ENCODE measurements at places on chromosomes 3 and 15.

DNA sequence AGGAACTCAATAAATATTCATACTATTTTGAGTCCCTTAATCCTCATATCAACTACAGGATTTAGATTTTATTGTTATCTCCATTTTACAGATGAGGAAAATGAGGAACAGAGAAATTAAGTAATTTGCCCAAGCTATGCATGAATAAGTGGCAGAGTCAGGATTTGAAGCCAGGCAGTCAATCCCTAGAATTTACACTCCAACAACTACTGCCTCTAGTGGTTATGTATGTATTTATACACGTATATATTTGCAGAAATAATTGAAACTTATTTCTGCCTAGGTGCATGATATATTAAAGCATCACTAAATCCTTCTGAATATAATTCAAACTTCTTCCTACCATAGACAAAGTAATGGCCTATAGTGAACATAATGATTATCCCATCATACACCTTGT lies 137.4 kb downstream of the SERPINI1 start:
- DNase-seq = no peak

DNA sequence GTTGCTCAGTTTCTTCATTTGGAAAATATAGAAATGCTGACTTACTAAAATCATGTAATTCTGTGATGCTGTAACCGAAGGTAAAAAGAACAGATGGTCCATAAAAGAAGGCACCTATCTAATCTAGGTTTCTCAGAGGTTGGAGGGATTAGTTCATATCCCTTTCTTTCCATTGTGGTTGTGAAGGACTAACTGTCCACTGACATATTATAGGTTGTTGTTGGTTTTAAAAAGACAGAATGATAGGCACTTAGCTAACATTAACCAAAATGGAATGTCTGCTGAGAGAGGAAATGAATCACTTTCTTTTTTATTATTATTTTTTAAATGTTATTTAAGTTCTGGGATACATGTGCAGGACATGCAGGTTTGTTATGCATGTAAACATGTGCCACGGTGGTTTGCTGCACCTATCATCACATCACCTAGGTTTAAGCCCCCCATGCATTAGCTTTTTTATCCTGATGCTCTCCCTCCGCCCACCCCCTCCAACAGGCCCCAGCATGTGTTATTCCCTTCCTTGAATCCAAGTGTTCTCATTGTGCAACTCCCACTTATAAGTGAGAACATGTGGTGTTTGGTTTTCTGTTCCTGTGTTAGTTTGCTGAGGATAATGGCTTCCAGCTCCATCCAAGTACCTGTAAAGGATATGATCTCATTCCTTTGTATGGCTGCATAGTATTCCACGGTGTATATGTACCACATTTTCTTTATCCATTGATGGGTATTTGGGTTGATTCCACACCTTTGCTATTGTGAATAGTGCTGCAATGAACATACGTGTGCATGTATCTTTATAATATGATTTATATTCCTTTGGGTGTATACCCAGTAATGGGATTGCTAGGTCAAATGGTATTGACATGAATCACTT lies 45.8 kb downstream of the ALDH1A2 start:
- no peak for DNase-seq

- DNase-seq = no peak
Measured at GRCh38 chr15:68434021-68434420, 2.1 kb upstream of the ITGA11 start.

DNA sequence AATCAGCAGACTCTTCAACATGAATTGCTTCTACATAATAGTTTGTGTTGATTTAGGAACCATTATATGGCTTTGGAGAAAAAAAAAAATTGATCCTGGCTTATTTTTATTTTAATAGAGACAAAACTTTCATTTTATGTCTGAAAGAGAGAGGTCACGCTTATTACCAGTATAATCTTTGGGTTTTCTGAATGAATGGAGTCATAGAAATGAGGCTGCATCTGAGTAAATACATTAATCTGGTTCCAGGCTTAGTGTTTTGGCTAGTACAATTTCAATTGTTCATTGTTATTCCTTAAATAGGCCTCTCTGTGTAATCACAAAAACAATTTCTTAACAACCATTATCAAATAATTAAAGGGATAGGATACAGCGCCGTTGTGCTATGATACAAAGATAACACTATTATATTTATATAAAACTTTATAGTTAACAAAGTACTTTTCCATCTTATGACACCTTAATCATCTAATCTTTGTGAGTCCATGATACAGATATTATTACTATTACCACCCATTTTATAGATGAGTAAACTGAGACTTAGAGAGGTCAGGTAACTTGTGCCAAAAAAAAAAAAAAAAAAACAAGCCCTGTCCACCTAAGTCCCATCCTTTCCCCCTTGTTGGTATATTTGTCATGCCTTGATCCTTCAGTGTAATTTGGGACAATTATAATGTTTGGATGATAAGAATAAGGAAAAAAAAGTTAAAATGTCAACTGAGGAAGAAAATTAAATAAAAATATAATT lies 41.8 kb upstream of the GOLM2 start:
- no peak for DNase-seq

DNA sequence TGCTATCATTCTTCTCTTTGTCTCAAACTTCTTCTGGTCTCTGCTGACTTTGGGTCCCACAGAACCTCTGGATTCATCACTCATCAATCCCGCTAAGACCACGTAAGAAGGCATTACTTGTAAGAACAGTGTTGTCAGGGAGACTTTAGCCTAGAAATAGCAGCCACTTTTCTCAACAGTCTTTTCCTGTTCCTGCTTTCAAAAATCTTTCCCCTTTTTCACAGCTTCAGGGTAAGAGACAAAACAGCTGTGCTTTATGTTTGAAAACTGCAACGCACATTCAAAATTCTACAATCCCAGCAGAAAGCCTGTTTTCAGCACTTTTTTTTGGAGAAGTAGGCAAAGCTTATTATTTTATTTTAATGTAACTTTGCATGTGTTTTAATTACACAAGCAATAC lies 42.0 kb upstream of the FAM98B start:
- no peak for DNase-seq

DNA sequence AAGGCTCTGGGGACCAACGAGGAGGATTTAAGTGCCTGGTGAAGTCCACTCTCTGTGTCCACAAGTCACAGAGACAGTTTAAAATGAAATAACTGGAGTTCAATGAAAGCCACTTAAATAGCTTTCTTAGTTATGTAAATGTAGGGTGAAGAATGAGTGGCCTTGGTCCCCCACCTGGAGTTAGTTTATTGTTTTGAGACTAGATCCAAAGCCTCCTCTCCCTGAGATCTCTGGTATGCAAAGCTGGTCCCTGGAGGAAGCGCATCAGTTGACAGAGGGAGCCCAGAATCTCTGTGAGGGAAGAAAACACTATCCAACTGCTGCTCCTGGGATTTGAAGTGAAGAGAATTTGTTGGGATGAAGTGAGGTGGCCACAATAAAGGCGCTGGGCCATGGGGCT lies 40.5 kb downstream of the EXOG start:
- no peak for DNase-seq

GRCh38 chr3:33786565-33787327 lies 11.7 kb upstream of the PDCD6IP start:
- DNase-seq = no peak

GRCh38 chr3:94076055-94076454 lies 13.2 kb downstream of the NSUN3 start:
- DNase-seq = no peak

DNA sequence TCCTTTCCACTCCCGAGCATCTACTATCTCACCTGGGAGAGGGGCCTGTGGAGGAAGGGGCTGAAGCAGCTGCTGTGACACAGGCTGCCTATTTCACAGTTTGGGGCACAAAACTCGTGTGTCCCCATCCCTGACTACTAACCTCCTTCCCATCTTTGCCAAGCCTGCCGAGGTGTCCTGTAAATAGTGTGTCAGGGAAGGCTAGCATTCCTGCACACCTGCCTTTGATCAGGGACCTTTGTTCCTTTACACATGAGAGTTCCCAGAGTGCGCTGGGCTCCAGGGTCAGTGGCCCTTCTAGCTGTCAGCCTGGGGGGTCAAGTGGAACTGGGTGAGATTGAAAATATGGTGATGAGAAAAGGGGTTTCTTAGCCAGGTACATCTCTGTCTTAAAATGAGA lies 13.0 kb upstream of the TF start:
- DNase-seq = no peak

DNA sequence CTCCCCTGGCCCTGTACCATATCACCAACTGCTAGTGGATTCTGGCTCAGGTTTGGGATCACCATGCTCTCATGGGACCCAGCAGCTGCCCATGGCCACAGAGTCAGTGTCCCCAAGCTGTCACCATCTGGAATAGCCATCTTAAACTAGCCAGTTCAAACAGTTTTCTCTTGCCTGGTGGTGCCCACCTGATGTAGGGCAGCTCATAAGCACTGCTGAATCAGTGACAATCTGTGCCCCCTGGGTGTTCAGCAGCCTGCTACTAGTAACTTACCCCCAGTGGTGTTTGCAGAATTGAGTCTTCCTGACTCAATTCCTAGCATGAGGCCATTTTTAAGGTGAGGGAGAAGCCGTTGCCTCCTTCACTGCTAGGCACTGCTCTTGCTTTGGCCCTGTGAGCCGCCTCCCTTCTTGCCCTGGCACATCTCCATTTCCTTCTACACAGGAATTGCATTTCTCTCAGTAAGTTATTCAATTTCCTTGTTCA lies 7.9 kb downstream of the RPSA start:
- no peak for DNase-seq

- DNase-seq = peak; percentile 54
Measured at GRCh38 chr3:10945683-10946287, 46.8 kb upstream of the SLC6A1 start.

DNA sequence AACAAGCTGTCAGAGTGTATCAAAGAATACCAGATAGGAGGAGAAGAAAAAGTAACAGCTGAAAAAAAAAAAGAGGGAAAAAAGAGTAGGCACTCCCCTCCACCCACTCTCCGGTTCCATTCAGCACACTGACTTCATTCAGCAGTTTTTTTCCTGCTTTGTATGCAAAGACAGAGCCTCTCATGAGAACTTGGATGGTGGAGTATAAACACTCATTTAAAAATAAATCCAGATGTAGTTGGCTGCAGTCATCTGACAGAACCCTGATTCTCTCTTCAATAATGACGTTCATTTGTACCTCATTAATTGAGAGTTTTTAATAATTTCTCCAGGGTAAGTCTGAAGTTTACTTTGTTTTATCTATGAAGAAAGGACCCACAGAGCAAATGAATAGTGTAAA lies 81.0 kb downstream of the TMEM108 start:
- no peak for DNase-seq

DNA sequence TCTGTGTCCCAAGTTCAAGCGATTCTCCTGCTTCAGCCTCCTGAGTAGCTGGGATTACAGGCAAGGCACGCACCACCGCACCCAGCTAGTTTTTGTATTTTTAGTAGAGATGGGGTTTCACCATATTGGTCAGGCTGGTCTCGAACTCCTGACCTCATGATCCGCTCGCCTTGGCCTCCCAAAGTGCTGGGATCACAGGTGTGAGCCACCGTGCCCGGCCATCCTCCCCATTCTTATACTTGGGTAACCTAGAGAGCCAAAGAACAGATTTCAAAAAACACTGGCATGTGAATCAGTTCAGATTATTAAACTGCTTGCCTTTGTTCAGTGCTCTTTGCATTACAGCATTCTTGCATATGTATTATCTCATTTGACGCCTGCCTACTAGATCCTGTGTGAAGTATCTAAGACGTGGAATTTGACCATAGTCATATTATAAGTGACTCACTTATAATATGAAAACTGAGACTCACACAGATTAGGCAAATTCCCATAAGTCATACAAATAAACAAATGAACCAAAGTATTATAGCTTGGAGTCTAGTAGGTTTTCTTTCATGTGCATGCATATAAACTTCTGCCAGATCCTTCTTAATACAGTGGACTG lies 123.5 kb downstream of the UNC13C start:
- no peak for DNase-seq

GRCh38 chr3:71309342-71309741 lies 274.2 kb downstream of the FOXP1 start:
- peak; percentile 33 for DNase-seq

- no peak for DNase-seq
Measured at GRCh38 chr3:12170207-12170606, 11.5 kb upstream of the TIMP4 start.

DNA sequence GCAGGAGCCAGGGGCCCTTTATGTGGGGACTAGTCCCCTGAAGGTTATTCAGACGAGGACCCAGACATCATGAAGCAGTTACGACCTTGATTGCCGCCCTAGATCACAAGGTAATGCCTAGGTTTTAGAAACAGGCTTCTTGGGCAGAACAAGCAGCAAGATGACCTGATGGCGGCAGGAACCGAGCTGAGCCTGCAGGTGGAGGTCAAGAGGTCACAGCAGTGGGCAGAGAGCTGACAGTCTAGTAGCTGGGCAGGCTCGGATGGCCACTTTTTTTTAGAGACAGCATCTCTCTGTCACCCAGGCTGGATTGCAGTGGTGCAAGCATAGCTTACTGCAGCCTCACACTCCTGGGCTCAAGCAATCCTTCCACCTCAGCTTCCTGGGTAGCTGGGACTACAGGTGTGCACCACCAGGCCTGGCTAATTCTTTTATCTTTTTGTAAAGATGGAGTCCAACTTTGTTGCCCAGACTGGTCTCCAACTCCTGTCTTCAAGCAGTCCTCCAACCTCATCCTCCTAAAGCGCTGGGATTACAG lies 83.5 kb upstream of the ABHD17C start:
- DNase-seq = no peak

DNA sequence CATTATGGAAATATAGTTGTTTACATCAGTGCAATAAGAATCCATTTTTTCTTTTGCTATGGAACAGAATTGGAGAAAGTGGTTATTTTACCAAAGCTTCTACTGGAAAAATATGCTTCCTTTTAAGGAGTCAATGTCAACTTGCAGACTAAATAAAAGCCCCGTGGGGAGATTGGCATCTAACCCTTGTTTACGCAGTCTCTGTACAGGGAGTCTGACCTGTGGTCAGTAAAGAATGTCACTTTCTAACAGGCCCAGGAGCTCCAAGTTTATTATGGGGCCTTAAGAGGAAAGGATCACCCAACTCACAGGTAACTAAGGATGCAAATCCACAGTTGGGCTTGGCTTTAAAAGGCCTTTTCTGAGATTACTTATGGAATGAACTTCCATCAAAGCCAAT lies 1751.2 kb downstream of the SI start:
- DNase-seq = no peak

GRCh38 chr15:81373775-81374395 lies at the start of gene TMC3:
TMC3 (minus strand) TSS chr15:81374213; CDS start chr15:81374077, 136 bp downstream.
- DNase-seq = no peak

GRCh38 chr3:169390271-169390670 lies 273.2 kb downstream of the MECOM start:
- no peak for DNase-seq

- peak; percentile 4 for DNase-seq
Measured at GRCh38 chr3:151379083-151379734, 5.3 kb downstream of the P2RY12 start.

DNA sequence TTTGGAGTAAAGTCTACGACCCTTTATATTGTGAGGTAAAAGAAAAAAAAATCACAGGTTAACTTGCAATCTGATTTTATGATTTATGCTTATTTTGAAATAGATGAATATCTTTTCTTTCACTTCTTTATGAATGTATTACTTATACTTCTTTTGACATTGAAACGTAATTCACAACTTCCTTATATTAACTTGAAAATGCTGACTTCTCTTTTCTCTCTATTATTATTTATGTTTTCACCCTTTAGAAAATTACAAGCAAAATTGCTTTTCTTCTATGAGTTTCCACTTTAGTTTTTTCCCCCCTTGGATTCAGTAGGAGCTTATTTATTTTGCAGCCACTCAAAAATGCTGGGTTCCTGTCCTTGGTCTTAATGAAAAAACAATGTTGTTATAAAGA lies 25.4 kb downstream of the ACP3 start:
- no peak for DNase-seq

GRCh38 chr15:33021806-33022389 lies 172.6 kb downstream of the FMN1 start:
- DNase-seq = no peak

All from stimulated activated CD4-positive, alpha-beta T cell treated with anti-CD3 and anti-CD28 coated beads, Interleukin-4, amount 100 ng/mL, for 1 hour (primary cell).